ENCODE measurements at places on chromosomes 12 and 14. TPM values are rescaled to one million over a fixed set of nuclear protein-coding genes. Genes with fewer than 3 reads are reported as not detected.

Gene SERPINA12
- total RNA-seq: not detected

Gene IL26
- total RNA-seq: not detected

Gene HIF1A
- 918 TPM for total RNA-seq

Gene CD69
- total RNA-seq: not detected

Gene KRT73
- not detected for total RNA-seq

Gene ADAM21
- total RNA-seq: 1.3 TPM

Gene EMP1
- total RNA-seq: 679 TPM

Gene PRR13
- 92.8 TPM for total RNA-seq

Gene AKAP5
- total RNA-seq: 0.13 TPM

Gene ALX1
- not detected for total RNA-seq

Gene IFNG-AS1
- total RNA-seq: not detected

Gene TPPP2
- not detected for total RNA-seq

Gene DPY19L2
- total RNA-seq: 8.5 TPM

Gene GPRC5D
- total RNA-seq: not detected

Gene PLA2G1B
- total RNA-seq: not detected

Gene KRT72
- not detected for total RNA-seq

Gene KCNMB4
- 0.75 TPM for total RNA-seq

Gene TTC9
- 5.6 TPM for total RNA-seq

Gene CLEC4D
- not detected for total RNA-seq

Gene BEST3
- 1.0 TPM for total RNA-seq

Gene GARIN6
- not detected for total RNA-seq

Gene TMEM30B
- 0.06 TPM for total RNA-seq

Gene TCP11L2
- 2.6 TPM for total RNA-seq

Gene AICDA
- total RNA-seq: not detected

Gene GYS2
- not detected for total RNA-seq

Gene SMCO2
- total RNA-seq: not detected

Gene SIRT4
- total RNA-seq: 2.1 TPM

Gene KIF26A
- total RNA-seq: under 0.01 TPM

Gene CCDC175
- not detected for total RNA-seq

Gene ZCRB1
- 33.6 TPM for total RNA-seq

Gene EXOC3L4
- total RNA-seq: 1.3 TPM

Gene HAL
- total RNA-seq: 0.17 TPM

Gene CYP27B1
- total RNA-seq: 0.90 TPM

Gene FGF6
- total RNA-seq: not detected

Gene NTN4
- 17.6 TPM for total RNA-seq

Gene SRRM4
- total RNA-seq: not detected

Gene MGP
- total RNA-seq: not detected

Gene DIABLO
- total RNA-seq: 61.8 TPM

Gene IRF2BPL
- total RNA-seq: 49.7 TPM
